MCF 10A (cell line): ENCODE measurements at places on chromosomes 4 and X.
A peak's percentile ranks its signal among the peaks of the same experiment; 100 is the strongest.

DNA sequence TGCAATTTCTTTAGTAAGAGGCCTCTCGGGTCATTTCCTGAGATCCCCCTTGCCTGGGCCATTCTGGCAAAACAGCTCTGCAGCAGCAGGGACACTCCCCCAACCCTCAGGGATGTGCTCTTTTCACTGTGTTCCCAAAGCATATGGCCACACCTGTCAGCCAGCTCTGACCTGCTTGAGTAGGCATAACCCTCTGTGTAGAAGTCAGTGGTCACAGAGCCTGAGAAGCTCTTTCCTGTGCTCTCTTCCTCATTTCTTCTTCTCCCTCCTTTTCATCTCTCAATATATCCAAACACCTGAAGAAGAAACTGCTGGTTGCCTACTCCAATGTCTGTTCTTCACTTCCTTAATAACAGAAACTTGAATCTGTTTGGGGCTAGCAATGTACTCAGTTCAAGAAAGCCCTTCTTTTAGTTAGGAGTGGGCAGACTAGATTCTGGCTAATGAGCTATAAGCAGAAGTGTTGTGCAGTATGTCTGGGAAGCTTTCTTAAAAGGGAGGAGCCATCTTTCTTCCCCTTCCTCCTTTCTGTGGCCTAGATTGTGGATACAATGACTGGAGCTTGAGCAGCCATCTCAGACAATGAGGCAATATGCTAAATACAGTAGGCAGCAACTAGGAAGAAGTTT, 73.3 kb downstream of the PRPS1 start:
- no peak for DNase-seq

- no peak for DNase-seq
Observed at GRCh38 chrX:150907474-150907873, 9.0 kb upstream of the CD99L2 start.

DNA sequence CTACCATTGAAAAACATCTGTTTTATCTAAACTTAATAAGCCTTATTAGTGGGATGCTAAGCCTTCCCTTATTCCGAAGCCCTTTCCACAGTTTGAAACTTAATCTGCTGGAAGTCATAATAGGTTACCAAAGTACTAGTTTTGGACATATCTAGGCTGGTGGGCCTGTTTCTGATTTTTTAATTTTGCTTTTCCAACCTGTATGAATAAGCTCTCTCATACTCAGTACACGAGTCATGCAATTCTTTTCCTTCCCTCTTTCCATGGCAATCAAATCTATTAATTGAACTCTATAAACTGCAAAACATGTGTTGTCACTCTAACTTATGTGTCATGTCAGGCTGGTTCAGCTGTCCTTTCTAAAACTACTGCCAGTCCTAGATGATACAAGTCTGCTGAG, 91.0 kb downstream of the AMMECR1 start:
- no peak for DNase-seq

DNA sequence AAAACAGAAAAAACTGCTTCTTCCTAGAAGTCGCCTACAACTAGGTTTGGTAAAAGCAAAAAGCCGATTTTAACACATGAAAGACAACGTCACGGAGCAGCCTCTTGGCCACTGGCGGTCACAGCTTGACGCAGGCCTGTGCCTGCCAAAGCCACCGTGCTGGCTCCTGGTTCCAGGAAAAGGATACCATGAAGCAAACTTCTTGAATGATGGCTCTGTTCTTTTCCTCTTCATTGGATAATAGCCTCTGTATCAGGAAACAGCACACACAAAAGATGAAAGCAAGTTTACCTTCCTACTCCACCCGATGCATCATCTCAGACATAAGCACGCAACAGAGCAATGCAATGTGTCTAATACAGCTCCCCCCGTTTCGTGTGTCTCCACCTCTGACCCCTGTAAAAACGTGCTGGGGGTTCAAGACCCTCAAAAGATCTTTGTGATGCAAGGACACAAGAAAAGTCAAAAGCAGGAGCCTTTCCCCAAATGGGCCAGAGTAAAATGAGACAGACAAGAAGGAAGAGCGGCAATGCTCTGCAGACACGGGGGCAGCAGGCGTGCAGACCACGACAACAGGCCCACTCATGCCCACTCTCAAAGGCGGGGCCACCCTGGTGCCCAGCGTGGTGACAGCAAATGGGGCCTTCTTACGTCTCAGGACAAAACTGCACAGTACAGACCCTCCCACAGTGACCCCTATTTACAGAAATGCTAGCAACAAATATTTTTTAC, 19.4 kb downstream of the GAK start:
- no peak for DNase-seq

DNA sequence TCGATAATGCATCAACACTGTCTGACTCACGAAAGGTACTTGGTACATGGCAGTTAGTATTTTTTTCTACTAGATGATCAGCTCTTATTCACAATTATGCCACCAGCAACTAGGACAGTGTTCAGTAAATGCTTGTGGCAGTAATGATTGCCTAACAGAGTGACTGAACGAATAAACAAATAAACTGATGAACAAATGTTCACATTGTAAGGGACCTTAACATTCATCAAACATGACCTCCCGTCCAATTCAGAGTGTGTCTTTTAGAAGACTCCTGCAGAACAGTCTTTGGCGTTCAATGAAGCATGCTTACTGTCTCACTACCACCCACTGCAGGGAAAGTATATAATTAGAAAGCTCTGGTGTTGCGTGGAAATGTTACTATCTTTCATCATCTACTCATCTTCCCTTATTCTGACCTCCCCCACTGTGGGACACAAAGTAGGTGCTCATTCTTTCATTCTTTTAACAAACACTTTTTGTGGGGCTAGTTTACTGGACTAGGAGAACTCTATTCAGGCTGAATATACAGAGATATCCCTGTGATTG, 319.3 kb downstream of the RAB28 start:
- DNase-seq: no peak

GRCh38 chr4:38715050-38715449, 51.1 kb downstream of the KLF3 start:
- DNase-seq: peak; percentile 11

DNA sequence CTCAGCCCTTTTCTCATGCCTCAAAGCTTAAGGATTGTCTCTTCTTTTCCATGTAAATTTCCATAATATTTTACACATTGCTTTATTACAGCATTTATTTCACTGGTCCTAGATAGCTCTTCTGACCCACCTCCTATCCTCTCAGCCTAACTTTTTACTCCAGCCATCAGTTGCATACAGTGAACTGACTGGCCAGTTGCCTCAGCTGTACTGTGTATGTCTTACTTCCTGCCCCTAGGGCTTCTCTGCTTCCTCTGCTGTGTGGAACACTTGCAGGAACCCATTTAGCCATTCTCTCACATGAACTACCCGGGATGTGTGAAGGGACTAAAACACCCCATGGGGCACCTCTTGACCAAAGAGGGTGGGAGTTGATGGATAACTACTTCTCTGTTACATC, 18.0 kb downstream of the C4orf33 start:
- DNase-seq: no peak

- no peak for DNase-seq
Observed at GRCh38 chrX:150049647-150050046, 111.4 kb upstream of the EOLA2 start.

- no peak for DNase-seq
Observed at GRCh38 chrX:53018627-53019026, 30.0 kb upstream of the GPR173 start.

DNA sequence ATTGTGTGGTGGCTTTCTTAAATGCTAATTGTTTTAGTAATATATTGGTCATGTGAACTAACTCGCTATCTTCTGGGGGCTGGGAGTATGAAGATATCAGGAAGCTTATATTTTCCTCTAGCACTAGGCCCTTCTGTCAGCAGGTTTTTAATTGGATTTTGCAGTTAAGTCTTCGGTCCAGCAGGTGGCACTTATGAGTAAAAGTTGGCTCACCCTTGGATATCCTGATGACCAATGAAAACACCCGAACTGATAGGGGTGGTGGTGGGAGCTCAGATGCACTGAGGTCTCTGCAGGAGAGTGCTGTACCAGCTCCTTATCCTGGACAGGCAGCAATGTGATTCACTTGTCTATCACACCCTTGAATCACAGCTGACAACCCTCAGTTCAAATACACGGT, 1365.8 kb upstream of the DIAPH2 start:
- DNase-seq: peak; percentile 28

DNA sequence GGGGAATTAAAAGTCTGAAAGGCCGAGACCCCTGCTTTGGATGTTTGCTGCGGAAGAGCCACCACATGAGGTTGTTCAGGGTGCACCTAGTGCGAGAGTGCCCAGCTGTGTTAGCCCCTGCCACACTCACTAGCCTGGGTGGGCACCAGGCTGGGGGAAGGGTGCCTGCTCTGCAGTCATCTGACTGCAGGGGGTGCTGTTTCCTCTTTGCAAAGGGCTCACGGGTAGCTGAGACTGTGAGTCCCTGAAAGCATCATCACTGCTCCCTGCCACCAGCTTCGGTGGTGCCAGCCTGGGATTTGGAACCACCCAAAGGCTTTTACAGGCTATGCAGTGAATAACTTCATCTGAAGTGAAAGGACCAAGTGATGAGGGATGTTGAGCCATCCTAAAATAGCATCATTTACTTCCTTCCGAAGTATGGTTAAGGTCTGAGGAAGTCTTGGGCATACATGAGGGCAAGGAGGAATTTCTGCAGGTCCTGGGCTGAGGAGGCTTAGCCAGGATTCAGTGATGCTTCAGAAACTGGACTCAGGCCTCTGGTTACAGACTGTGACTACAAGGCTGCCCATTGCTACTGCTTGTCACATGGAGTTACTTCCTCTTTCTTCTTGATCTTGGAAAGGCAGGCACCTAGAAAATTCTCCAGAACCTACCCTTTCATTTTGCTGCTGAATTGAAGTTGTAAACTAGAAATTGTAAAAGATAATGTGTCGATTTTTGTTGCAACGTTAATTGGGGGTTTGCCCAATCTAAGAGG, 293.2 kb upstream of the PRPS2 start:
- DNase-seq: peak; percentile 30

DNA sequence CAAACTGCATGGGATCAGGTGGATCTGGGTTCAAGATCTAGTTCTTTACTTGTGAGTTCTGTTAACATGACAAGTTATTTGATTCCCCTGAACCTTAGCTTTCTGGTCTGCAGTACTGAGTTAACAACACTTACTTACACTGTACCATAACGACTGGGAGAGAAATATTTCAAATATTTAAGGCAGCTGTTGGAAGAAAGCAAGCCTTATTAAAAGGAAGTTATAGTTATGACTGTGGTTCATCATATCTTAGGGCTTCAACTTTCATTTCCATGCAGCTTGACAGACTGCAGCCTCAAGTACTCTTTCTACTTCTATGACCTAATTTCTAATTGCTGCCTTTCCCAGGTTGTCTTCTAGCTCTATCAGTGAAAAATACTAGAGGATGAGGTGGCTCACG, 40.0 kb upstream of the PDGFRA start:
- no peak for DNase-seq

- DNase-seq: no peak
Observed at GRCh38 chrX:69153060-69153730, 12.1 kb downstream of the PJA1 start.

GRCh38 chr4:153220682-153221395, 16.6 kb downstream of the TRIM2 start:
- no peak for DNase-seq

- peak; percentile 2 for DNase-seq
Observed at GRCh38 chrX:49934729-49935128, 12.3 kb downstream of the CLCN5 start.

- DNase-seq: no peak
Observed at GRCh38 chrX:86421771-86422170, 273.5 kb downstream of the DACH2 start.

DNA sequence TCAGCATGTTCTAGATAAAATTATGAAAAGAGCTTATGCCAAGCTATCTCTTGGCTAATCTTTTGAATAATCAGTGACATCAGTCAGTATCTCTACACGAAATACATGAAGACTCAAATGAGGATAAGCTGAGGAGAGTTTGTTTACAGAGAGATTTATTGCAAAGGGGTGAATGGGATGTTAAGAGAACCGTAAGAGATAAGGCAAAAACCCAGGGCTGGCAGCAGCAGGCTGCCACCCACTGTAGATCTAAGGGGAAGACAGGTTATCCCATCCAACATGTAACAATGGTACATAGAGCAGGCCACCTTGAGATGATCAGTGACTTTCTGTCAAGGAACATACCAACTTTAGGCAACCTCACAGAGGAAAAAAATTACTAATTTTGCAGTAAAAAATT, 432.1 kb upstream of the NR3C2 start:
- no peak for DNase-seq

DNA sequence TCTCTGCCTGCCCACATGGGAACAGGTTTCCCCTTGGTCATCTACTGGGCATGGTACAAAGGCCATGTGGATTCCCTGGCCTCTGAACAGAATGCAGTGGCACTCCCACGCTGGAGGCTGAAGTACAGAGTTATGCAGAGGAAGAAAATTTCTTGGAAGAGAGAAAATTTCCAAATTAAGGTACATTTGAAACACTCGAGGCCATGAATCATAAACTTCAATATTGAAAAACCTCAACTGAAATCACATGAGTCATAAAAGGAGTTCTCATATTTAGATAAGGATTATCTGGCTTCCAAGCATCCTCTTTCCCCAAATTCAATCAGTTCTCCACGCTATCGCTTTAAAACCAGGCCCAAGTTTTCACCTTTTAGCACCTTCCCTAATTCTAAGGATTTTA, 28.1 kb upstream of the TXK start:
- peak; percentile 8 for DNase-seq

- DNase-seq: no peak
Observed at GRCh38 chrX:37879692-37880091, 32.3 kb upstream of the DYNLT3 start.

- no peak for DNase-seq
Observed at GRCh38 chr4:93065790-93066189, 762.0 kb downstream of the GRID2 start.

GRCh38 chr4:85763202-85763601, 288.3 kb downstream of the ARHGAP24 start:
- DNase-seq: no peak

DNA sequence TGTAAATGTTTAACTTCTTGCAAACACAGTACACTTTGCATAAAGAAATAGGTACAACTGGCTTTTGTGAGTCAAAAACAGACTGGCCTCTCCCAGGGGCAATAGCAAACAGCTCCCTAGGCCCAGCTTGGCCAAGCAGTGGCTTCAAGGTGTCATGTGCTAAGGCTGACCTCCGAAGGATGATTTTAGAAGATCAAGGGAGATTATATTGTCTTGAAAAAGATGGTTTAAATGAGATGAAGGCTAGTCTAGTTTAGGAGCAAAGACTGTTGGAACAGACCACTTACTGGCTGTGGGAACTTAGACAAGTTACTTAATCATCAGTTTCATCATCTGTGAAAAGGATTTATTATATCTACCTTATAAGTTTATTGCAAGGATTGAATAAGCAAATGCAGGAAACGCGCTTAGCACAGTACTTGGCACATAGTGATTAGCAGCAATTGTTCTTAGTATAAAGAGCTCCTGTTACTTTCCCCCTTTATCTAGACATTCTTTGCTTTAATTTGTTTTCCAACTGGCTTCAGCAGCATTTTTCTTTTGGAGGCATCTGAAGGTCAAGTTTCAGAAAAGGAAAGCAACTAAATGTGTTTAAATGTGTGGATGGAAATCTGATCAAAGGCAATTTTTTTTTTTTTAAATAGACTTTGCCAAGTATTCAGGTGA, 17.2 kb downstream of the ANXA3 start:
- no peak for DNase-seq

- peak; percentile 84 for DNase-seq
Observed at GRCh38 chr4:74370912-74371311, 6.0 kb downstream of the EREG start.
